ENCODE measurements at places on chromosomes 2 and 18.

DNA sequence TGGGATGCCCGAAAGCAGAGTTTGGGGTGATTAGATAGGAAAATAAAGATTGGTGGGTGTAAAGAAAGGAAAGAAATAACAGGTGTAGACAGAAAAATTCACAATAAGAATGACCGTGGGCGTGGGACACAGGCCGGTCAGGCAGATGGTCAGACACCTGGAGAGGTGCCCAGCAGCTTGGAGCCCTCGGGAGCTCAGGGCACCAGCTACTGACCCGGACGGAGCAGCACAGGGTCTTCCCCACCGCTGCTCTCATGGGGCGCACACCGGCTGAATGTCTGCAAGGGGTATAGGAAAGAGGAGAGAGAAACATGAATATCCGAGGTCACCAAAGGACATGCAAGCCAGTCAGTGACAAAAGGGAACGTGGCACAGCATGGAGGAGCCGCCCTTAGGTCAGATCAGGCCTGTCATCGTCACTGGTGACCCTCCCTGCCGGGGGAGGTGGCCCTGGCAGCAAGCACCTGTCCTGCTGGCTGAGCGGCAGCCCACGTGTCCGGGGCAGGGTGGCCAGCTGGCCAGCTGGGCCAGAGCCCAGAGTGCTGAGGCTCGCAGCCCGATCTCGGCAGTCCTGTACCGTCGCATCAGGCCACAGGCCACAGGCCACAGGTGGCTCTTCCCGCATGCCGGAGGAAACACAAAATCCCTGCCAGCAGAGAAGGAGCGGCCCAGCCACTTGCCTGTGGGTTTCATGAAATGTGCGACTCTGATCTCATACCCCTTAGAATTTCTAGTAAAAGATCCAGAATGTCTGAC lies 112.0 kb upstream of the NDUFV2 start:
- no peak for DNase-seq

- DNase-seq, result no peak
Observed at GRCh38 chr2:36277881-36278523, 77.6 kb upstream of the CRIM1 start.

DNA sequence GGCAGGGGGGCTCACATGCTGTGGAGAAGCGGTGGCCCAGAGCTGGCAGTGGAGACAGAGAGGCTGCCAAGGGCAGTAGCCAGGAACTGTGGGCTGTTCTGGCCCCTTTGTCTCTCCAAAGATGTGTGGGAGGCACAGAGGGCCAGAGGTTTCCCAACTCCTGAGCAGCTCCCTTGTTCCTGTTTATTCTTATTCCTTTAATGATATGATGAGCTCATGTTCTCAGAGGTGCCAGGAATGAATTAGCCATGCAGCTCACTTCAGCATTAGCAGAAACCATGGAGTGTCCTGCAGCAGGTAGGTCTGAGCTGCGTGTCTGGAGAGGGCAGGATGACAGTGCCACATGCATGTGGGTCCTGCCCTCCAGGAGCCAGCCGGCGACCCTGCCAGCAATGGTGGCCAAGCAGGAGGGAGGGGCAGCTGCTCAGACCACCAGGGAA lies 77.9 kb upstream of the FZD7 start:
- DNase-seq, result no peak

GRCh38 chr2:150859877-150860276 lies 372.4 kb upstream of the RND3 start:
- no peak for DNase-seq

- no peak for DNase-seq
Observed at GRCh38 chr2:102289129-102289528, 22.2 kb upstream of the IL1RL1 start.

GRCh38 chr18:48852794-48853193 lies 98.0 kb downstream of the SMAD7 start:
- DNase-seq, result no peak

DNA sequence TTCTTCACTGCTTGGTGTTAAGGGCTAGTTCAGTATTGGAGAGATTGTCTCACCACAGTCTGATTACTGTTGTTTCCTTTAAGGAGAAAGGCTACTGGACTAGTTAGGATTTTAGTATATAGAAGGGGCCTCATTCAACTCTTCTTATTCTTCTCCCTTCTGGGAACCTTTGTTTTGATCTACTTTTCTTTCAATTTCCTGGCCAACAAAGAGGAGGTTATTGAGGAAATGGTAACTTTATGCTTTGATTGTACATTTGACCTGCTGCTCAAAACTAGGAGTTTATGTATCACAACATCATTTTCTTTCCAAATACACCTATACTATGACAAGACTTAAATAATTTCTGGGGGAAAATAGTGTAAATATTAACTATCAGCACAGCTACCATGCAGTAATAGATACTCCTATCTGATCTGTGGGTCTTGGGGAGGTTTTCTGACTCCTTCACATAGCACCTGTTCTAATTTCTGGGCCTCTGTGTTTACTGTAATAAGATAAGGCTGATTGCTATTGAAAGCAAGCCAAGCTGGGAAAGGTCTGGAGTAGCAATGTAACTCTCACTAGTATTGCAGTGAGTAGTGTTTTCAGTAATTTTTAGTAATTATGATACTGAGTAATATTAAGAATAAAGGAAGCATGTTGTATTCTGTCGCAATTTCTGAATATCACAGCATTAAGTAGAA lies 395.3 kb downstream of the NUP35 start:
- DNase-seq, result no peak

DNA sequence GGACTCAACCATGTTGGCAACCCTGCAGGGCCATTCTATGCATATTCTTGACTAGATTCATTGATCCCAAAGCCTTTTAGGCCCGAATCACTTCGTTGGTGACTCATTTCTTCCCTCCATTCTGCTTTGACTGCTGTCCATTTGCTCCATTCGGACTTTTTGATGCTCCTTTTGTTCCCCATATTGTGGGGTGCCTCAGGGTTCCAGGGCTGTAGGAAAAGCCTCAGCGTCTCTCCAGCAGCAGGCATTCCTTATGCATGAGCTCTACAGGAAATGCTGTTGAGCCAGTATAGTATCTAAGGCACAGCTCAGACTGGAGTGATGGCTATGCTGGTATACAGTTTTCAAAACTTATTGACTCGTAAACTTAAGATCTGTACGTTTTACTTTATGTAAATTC lies 292.6 kb downstream of the PRKCE start:
- no peak for DNase-seq

DNA sequence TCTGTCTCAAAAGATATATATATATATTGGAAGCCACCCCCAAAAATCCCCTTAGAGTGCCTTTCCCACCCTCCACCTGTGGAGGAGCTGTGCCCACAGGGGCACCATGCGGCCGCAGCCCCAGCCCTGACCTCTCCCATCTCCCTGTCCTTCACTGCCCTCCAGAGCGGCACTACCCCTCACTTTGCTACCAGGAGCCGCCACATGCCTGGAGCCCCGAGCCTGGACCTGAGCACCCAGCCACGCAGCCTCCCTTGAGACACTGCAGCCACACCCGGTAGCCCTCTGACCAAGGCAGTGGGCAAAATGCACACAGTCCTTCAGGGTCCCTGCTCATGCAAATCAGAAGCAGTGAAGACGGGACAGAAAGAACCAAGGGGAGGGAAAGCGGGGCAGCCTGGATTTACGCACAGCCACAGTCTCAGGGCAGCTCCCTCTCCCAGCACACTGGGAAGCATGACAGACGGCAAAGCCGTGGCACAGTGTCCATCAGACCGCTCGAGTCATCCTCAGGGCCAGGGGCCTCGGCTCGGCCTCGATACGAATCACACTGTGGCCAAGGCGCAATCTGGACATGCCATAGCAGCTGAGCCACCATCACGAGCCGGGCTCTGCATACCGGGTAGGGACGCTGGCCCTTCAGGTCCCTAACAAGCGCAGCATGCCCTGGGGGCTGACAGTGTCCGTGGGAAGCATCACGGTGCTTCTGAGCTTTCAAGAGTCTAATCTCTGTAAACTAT lies 10.1 kb downstream of the HDAC4 start:
- DNase-seq, result no peak

GRCh38 chr2:127695491-127696472 lies 5.5 kb upstream of the SFT2D3 start:
- DNase-seq, result no peak

DNA sequence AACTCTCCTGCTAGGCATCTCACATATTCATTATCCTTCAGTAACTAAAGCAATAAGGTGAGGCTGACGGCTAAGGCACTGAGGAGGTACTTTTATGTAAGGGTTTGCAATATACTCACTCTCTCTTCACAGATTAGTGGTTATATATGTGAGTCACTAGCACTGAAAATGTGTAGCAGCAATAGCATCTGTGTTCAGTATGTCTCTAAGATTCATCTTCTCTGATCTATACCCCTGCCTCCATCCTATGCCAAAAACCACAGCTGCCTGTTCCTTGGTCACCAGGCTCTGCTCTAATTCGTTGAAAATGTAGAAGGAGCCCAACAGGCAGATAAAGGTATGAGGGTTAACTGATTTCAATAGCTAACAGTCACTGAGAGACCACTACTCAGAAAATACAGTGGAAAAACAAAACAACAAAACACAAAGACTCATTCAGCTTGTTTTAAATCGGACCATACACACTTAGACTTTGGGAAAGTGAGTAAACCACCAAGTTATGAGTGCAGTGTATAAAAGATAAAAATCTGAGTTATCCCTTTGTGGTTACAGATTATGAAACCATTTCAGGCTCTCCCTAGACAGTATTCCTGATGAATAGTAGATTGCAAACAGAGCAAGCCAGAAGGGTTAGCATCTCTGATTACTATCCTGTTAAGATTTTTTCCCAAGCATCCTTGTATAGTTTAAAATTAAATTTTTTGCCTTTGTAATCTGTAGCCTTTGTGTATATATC lies 75.3 kb upstream of the CYP26B1 start:
- DNase-seq, result no peak
